Lung (tissue), 17 donors: ENCODE measurements at places on chromosomes 11 and 22. TPM values are rescaled to one million over a fixed set of nuclear protein-coding genes. Genes with fewer than 3 reads are reported as not detected.

- no peak for DNase-seq
- no peaks in the 10 kb centered on the region for H3K27me3 ChIP-seq
- H3K4me1 ChIP-seq, result no peaks in the 10 kb centered on the region
- H3K4me3 ChIP-seq, result no peak overlapping the region
- H3K36me3 ChIP-seq, result no peaks in the 10 kb centered on the region
These were observed 33.0 kb upstream of the C11orf87 start for GRCh38 chr11:109388982-109389381.

GRCh38 chr22:31923747-31924146 is 20.6 kb upstream of the YWHAH start:
- H3K27me3 ChIP-seq, result no peaks in the 10 kb centered on the region
- peak overlapping the region; percentile 32 for H3K27ac ChIP-seq
- H3K36me3 ChIP-seq, result no peaks in the 10 kb centered on the region

DNA sequence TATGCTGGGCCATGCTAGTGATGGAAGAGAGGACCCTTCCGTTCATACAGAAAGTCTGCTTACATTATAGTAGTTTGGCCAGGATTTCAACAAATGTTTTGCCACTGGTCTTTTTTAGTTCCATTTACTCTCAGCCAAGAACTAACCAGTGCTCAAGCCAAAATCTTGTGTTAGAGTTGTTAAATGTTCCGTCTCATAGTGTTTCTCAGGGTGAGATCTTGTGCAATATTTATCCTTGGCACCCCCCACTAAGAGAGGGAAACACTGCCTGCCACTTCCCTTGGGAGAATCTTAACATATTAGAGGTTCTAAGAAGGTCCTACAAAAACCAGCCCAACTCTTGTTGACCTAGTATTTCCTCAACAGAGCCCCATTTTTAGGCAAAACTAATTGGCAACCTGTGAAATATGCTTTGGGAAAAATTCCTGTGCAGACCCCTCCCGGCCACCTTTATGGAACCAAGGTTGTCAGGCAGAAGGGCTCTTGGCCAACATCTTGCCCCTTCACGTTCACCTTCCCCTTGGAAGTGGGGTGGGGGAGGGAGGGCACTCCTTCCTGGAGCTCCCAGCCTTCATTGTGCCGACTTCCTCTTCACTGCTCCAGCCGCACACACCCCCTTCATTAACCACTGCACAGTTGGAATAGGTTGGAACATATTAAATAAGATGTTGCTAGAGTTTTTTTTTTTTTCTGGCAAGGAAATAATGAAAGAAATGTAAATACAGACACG is 173.2 kb upstream of the SORL1-AS1 start:
- H3K36me3 ChIP-seq, result peaks cover 23% of the 10 kb centered on the region

Gene OTUB1
- 72.2 TPM for total RNA-seq

Gene PRDM11
- total RNA-seq, result 35.1 TPM
